Stimulated activated CD8-positive, alpha-beta memory T cell treated with anti-CD3 and anti-CD28 coated beads, Interleukin-15, amount 100 ng/mL, for 1 hour (primary cell): ENCODE measurements at places on chromosomes 11 and 22.
A peak's percentile ranks its signal among the peaks of the same experiment; 100 is the strongest.

DNA sequence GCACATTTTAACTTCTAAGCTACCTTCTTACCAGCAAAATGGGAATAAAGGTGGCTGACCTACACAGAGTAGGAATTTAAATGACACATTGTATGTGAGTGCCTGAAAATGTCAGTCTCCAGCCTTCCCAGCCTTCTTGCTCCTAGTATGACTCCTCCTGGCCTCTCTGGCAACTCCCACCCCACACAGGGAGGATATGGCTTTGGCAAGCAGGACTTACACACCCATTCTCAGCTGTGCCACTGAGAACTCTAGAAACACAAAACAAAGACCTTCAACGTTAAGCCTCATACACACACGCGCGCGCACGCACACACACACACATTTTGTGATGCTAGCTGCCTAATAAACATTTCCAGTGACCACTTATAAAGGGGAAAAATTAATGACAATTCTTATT is 65.8 kb downstream of the PACSIN2 start:
- DNase-seq: no peak

DNA sequence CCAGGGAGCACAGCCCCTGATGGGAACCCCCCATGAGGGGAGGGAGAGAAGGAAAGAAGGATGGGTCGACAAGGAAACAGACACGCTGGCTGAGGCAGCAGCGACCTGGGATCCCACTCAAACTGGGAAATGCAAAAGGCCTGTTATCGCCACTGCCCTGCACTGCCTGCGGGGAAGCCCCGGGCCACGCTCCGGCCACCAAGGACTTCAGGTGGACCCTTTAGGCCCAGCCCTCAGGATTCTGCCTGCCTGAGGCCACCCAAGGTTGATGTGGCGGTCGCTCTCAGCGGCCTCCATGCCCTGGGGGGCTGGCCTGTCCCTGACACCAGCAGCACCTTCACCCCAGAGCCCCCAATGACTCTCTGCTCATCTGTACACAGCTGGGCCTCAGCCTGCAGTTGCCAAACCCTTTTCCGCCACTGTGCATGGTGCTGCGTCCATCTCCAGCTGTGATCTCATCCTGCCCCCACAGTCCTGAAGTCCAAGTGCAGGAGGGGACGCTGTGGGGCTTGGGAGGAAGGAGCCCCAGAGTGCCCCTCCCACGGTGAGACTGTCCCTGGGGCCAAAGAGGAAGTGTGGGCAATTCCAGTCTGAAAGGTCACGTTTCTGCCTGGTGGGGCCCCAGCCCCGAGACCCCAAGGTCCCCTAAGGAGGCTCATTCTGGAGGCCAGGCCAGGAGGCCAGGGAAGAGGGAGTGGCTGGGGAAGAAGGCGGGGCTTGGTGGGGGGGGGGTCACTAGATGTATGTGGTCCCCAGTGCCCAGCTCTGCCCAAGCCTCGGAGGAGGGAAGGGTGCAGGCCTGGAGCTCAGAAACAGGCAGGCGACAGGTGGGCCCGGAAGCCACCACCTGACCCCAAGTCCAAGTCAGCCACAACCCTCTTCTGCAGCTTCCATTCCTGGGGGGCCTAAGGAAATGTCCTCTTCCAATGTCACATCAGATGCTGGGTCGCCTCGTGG is 31.6 kb downstream of the OSBPL5 start:
- no peak for DNase-seq

GRCh38 chr11:737366-737765 is 9.9 kb upstream of the TALDO1 start:
- DNase-seq: no peak

DNA sequence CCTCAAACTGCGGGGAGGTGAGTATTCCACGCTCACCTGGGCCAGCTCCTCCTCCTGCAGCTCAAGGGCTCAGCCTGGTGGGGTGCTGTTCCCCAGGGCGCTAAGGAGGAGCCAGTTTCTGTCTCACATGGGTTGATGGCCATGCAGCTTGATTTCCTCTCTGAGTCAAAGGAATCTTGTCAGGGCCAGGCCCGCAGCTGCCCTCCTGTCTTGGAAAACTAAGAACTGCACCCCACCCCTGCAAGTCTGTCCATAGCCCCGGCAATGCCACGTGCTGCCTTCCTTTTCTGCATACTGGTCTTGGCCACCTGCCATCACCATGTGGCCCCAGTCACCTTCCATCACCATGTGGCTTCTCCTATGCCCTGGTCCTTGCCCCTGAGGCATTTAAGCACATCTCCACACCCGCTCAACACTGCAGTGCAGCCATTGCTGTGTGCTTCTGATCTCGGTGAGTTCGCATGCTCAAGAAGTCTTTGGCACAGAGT is 35.2 kb upstream of the CLDN5 start:
- DNase-seq: no peak

DNA sequence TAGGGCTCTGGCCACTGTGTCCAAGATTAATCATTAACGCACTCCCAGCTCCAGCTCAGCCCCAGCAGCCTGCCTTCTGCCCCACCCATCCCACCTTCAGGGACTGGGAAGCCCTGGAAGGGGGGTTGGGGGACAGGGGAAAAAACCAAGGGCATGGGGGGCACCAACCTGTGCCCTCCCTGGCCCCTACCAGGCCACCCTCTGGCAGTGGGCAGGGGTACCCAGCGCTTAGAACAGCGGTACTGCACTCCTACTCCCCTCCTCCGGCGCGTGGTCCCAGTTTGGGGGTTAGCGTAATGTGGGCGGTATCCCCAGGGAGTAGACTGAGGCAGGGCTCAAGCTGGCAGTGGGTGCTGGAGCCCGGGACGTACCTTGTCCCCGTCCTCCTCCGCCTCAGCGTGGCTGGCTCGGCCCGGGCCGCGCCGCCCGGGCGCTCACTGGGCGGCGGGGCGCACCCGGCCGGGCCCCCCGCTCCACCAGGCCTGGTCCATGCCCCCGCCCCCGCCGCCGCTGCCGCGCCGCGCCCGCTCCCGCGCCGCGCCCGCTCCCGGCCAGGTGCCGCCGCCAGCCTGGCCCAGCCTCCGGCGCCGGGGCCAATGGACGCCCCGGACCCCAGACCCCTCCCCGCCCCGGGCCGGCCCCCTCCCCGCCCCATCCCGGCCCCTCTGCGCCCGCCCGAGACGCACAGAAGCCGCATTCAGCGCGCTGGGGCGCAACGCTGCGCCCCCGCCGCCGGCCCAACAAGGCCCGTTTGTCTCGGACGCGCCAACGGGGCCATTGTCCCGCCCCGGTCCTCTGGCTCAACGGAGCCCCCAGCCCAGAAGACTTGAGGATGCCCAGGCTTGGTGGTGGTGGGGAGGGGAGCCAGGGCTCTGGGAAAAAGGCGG is at the start of gene GAL3ST1:
TSS of gene GAL3ST1 (minus strand) at position 571 of the 887 bp plus-strand sequence. CDS start 17,273 bp downstream, outside the sequence.
- no peak for DNase-seq

DNA sequence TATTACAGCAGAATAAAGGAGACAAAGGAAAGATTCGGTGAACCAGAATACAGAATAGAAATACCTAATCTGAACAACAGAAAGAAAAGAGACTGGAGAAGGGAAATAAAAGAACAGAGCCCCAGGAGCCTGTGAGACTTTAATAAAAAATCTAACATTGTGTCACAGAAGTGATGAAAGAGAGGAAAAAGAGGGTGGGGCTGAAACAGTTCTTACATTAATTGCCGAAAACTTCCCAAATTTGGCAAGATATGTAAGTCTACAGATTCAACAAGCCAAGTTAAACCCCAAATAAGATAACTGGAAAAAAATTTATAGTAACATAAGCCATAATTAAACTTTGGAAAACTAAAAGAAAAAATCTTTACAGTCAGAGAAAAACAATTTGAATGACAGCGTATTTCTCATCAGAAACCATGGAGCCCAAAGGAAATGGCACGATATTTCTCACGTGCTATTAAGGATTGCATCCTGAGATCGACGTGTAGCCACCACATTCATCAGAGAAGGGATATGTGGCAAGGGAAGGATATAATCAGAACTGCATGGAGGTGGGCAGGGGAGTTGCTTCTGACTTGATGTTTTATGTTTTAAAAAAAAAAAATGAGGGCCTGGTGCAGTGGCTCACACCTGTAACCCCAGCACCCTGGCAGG is 73.9 kb downstream of the SGSM3 start:
- no peak for DNase-seq

DNA sequence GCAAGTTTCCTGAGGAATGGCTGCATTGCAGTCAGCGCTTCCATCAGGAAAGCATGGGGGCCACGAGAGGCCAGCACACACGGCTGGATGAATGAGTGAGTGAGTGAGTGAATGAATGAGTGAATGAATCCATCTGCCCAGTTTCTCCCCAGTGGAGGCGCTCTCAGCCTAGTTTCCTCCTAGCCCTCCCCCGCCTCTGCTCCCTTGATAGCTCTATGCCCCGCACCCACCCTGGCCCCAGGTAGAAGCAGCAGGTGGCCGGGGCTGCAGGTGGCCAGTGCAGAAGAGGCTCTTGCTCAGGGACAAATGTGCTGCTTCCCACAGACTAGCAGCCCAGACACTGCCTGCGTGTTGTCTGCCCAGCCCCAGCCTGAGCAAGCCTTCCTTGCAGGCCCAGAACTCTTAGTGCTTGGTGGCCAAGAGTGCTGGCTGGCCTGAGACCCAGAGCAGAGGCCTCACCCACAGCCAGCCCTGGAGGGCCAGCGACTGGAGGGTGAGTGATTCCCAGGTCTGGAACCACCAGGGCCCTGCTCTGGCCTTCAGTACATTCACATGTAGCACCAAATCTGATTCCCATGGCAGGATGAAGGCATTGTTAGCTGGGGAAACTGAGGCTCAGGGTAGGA is 31.1 kb upstream of the PDGFB start:
- no peak for DNase-seq

- DNase-seq: no peak
These were observed 13.5 kb upstream of the SORL1-AS1 start for GRCh38 chr11:121466063-121466794.

DNA sequence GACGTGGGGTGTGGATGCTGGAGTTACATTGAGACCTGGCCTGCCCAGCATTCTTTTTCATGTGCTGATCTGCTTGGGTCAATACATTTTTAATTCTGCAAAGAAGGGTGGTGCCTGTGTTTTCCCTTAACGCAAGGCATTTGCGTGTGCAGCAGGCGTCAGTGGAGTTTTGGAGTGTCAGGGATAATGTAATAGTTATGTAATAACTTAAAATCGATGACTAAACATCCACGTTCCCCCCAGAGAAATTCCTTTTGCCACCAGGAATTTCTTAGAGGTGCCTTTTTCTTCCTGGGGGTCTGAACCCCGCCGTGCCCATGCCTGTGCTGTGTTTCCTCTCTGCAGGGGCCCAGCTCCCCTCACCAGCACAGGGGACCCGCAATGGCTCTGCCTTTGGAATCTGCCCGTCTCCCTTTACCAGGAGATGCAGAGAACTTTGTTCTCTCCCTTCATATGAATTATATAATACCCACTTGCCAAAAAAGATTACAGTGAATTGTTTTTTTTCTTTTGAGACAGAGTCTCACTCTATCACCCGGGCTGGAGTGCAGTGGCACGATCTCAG is 62.6 kb downstream of the TBC1D22A start:
- no peak for DNase-seq

GRCh38 chr11:65546217-65546958 is 11.8 kb downstream of the LTBP3 start:
- DNase-seq: peak; percentile 97

GRCh38 chr22:46149512-46150033 is 753 bp upstream of the PPARA start:
- DNase-seq: no peak

DNA sequence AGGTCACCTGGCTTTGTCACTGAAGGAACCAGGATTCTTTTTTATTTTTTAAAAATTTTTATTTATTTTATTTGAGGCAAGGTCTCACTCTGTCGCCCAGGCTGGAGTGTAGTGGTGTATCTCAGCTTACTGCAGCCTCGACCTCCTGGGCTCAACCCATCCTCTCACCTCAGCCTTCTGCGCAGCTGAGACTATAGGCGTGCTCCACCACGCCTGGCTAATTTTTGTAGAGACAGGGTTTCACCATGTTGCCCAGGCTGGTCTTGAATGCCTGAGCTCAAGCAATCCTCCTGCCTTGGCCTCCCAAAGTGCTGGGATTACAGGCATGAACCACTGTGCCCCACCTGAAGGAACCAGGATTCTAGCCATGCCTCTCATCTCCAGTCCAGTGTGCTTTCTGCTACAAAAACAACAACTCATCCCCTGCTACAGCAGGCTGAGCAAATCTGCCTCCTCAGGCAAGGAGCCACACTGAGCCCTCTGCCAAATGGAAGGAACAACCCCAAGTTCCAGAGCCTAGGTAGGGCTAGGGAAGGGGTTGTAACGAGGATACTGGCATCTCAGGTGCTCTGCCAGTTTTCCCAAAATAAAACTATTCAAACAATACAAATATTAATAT is 2.6 kb upstream of the PEX26 start:
- no peak for DNase-seq

- no peak for DNase-seq
These were observed 117.8 kb downstream of the WNT11 start for GRCh38 chr11:76088511-76088910.

DNA sequence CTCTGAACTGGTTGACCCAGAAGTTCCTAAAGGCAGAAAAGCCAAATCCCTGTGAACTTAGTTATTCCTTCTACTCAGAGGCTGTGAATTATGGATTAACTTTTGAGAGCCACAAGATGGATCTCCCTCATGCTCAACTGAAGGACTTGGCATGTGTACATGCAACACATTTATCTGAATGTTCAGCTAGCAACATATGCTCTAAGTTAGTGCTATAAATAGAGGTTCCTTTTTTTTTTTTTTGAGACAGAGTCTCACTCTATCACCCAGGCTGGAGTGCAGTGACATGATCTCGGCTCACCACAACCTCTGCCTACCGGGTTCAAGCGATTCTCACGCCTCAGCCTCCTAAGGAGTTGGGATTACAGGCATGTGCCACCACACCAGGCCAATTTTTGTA is 40.1 kb downstream of the EIF4ENIF1 start:
- DNase-seq: no peak

DNA sequence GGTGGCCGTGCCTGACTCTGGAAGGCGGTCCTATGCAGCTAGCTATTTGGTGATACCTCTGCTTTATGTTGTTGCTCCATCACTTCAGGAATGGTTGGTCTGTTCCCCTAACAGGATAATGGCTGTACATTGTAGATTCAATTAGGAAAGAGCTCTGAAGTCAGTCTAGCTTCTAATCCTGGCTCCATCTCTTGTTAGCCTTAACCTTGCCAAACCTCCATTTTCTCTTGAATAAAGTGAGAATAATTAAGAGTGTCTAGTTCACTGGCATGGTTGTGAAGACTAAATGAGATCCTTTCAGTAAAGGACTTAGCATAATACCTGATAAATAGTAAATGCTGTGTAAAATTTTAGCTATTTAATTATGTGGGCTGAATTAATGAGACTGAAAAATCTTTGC is 262.5 kb upstream of the ARHGAP20 start:
- DNase-seq: no peak
